ENCODE measurements at places on chromosomes 2 and 18.

DNA sequence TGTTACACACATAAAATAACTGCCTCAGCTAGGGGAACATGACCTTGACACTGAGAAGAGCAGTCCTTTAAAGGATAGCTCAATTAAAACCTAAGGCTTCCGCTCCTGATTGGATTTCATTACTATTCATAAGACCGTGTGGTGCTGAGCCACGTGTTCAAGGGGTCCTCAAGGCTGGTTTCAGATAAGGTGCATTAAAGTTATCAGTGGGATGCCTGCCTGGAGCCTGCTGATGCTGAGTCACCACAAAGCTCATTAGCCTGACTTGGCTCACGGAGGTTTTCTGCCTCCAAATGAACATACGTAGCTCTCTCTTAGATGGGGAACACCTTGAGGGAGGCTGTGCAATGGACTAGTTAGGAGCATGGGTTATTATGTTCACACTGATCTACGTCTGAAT is 518.9 kb downstream of the TDRD15 start:
- DNase-seq, result no peak

GRCh38 chr18:54521846-54522245 is 69.2 kb upstream of the DYNAP start:
- no peak for DNase-seq

DNA sequence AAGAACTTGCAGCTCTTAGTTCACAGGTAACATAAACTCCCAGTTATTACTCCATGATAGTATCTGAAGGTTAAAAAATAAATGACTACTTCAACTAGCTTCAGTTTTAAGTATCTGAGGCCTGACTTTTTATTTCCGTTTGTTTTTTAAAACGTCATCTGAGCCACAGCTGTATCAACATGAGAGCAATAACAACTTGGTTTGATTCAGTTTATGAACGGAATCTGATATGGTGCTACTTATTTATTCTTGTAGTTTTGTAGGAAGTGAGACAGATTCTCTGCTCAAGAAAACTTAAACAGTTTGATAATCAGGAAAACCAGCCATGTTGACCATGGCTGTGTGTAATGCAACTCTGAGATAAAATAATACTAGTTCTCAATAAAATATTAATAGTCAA is 34.9 kb downstream of the NAB1 start:
- no peak for DNase-seq

DNA sequence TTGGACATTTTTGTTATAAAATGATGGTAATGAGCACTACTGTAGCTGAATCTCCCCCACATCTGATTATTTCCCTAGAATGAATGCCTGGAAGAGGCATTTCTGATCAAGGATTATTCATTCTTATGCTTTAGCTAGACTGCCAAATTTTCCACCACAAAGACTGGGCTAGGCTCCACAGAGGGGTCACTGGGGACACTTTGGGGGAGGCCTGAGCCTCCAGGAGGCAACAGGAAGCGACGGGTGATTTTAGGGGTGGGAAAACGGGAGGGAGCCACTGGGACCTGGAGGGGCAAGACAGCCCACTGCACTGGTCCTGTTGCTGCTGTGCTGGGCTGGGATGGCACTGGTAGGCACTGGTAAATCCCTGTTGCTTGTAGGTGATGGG is 2.4 kb upstream of the ASB1 start:
- DNase-seq, result no peak

- no peak for DNase-seq
These were observed 90.6 kb upstream of the FAM124B start for GRCh38 chr2:224492531-224492930.

GRCh38 chr18:63339920-63340484 is 20.4 kb upstream of the BCL2 start:
- DNase-seq, result peak; percentile 18

GRCh38 chr18:32324181-32324580 is 134.3 kb downstream of the MEP1B start:
- DNase-seq, result no peak

DNA sequence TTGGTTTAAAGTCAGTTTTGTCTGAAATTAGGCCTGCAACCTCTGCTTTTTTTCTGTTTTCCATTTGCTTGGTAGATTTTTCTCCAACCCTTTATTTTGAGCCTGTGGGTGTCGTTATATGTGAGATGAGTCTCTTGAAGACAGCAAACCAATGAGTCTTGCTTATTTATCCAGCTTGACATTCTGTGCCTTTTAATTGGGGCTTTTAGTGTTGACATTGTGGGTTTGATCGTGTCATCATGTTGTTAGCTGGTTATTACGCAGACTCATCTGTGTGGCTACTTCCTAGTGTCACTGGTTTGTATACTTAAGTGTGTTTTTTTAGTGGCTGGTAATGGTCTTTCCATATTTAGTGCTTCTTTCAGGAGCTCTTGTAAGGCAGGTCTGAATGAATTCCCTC is 18.8 kb downstream of the TMEM87B start:
- peak; percentile 41 for DNase-seq

DNA sequence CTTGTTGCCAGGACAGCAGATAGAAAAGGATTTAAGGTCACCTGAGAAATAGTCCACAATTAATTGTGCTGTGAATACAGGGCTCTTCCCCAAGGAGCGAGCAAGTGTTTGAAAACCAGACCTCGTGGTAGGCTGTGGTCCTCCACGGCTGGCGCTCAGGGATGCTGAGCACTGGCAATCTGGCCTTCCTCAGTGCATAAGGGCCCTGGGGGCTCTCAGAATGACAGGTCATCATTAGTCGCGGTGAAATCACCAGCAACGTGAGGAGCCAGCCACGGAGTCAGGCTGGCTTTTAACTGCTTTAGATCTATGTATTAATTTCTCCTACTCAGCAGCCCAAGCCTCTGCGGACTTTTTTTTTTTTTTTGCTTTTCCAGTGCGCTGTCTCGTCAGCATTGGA is 148.5 kb downstream of the FHOD3 start:
- no peak for DNase-seq

DNA sequence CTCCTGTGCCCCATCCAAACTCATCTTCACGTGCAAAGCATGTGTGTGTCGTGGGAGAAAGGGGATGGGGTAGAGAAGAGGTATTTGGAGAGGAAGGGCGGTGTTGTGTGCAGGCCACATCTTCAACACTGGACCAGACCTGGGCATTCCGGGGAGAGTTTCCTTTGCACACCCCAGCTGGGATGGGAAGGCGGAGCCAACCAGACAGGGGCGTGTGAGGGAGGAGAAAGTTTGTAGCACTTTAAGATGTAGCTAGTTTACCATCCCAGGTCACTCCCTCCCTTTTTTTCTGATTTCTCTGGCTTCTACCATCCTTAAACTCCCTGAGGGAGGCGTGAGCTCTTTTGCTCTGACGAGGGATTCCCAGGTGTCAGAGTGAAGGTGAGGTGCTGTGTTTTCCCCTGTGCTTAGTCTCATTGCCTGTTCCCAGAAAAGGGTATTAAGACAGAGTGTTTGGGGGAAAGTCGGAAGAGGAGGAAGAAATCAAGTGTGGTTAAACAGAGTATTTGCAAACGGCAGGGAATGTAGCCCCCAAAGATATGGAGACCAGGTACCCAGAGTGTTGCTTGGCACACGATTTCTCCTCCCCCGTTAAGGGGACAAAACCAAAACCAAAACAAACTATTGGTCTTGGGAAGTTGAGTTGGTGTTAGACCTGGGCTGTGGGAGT is 1.6 kb downstream of the SETBP1 start:
- DNase-seq, result no peak

DNA sequence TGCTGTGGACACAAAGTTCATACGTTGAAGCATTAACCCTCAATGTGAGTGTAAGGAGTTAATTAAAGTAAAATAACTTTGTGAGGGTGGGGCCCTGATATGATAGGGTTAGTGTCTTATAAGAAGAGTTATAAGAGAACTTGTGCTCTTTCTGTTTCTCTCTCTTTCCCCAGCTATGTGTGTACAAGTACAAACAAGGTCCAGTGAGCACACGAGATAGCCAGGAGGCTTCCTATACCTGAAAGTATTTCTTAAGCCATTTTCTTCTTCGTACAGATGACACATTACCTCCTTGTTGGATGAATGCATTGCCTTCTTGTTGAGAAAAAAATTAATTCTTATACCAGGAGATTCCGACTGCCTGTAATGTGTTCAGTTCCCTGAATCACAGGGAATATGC is 301.2 kb downstream of the PARD3B start:
- DNase-seq, result no peak

DNA sequence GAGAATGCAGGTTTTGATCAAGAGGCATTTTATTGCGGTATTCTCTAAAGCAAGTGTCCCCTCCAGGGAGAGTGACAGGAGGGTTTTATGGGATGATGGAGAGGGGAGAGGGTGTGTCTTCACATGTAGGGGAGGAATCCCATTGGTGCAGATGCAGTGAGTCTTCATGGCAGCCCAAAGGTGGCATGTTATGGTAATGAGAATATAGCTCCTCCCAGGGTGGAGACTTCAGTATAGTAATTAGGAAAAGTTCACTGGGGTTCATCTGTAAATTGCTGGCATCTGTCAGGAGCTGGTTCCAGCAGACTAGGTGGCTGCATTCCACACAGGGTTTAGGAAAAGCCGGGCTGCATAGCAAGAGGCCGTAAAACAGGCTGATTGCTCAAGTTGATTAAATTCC is 230.7 kb upstream of the CCDC68 start:
- DNase-seq, result no peak

DNA sequence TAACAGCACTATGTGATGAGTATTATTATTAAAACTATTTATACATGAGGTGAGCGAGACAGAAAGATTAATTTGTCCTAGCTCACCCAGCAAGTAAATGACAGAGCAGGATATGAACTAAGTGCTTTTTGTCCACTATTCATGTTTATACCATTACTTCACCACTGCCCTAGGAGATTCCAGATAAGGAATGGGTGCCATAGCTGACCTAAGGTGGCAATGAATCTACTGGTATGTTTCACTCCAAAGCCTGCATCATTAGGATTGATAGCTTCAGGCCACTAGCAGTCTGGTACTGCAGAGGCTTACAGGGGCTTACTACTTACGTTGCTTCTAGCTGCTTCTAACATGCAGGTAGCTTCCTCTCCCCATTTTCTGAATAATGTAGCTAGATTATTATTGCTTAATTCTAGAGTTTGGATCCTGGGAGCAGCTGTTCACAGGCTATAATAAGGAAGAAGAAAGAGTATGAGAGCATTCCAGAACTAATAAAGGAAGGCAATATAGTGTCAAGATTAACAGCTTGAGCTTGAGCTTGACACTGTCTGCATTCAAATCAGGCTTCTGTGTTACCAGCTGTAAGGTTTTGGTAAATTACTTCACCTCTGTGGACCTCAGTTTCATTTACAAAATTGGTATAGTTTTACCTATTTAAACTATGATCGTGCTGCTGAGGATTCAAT is 153.7 kb downstream of the GALNT3 start:
- DNase-seq, result no peak

DNA sequence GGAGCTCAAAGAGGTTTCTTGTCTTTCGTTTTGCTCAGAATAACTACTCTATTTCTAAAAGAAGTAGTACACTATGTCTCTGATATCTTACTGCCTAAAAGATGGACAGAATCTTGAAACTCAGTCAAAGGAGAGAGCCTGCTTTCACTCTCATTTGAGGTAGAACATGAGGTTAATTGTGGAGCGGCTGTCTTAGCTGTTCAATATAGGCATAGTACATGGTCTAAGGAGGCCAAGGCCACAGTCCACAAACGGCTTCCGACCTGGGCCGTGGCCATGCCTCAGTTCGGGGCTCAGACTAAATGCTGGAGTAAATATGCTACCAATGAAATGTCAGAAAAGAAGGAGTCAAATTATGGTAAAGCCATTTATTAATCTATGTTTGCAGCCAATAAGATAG is 185.8 kb upstream of the ACAA2 start:
- no peak for DNase-seq

GRCh38 chr2:3751806-3752205 is 48.4 kb downstream of the DCDC2C start:
- DNase-seq, result no peak

DNA sequence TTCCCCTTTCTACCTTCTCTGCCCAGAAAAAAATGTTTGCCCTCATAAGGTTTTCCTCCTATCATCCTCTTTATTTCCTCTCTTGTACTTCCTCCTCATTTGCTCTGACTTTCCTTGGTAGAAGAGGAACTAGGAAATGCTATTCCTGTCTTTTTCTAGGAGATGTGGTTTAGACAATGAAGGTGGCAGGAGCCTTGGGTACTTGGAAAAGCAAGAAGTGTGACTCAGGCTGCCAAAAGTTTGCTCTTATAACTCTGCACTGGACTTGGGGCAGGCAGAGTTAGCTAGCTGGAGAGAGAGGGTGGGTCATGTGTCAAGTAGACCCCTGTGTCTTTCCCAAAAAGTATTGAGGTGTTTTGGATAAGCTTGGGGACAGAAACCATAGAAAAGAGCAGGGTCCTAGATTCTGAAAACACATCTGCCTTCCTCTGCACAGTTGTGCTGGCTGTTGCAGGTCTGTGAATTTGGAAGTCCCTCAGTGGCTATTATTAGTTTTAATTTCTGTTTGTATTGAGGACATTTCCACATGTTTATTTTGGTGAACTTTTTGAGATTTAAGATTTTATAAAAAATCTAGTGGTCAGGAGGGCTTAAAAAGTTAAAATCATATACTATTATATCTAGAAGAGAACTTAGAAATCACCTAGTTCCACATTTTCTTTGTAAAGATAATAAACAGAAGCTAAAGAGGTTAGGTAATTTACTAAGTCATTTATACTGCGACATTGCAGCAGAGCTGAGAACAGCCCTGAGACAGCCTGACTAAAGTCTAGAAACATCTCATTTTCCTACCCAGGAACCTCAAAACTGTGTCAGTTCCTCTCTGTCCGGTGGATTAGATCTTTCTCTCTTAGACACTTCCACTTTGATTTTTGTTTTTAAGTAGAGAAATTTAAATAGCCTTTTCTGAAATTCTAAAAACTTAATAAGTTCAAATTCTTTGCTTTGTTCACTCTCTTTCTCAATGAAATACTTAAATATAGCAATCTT is 16.0 kb downstream of the INSIG2 start:
- no peak for DNase-seq

- no peak for DNase-seq
These were observed 226.2 kb downstream of the SLC8A1 start for GRCh38 chr2:40225670-40226210.

- DNase-seq, result no peak
These were observed 13.6 kb downstream of the ARID5A start for GRCh38 chr2:96549967-96550786.

- DNase-seq, result peak; percentile 81
These were observed 100.6 kb downstream of the DYM start for GRCh38 chr18:49359732-49360444.

DNA sequence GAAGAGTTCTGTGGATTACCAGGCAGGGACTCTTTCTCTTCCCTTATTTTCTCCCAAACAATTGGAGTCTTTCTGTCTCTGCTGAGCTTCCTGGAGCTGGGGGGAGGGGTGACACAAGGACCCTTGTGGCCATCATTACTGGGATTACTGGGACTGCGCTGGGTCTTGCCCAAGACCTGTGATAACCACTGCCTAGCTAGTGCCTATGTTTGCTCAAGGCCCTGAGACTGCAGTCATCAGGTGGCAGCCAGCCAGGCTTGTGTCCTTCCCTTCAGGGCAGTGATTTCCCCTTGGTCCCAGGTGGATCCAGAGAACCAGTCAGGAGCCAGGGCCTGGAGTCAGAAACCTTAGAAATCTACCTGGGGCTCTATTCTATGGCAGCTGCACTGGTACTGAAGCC is 355.6 kb downstream of the PARD3B start:
- DNase-seq, result no peak
